ENCODE measurements at places on chromosomes 7 and 10. TPM values are rescaled to one million over a fixed set of nuclear protein-coding genes. Genes with fewer than 3 reads are reported as not detected.

DNA sequence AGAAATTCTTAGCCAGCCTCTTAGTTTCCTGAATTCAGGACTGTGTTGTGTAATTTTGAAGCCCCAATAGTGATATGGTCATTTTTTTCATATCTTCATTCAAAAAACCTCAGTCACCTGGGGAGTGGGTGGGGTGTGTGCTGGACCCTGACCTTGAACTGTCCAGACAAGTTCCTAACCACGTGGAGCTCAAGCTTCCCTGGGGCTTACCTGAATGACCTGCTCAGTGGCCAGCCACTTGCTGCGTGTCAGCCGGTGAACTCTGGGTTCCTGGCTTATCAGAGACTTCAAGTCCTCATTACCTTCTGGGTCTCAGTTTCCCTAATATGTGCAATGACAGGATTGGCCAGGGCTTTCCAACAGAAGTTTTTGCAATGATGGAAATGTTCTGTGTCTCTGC lies 27.1 kb downstream of the MGMT start:
- H3K27ac ChIP-seq, result no peak overlapping the region
- no peak for DNase-seq
- no peaks in the 10 kb centered on the region for H3K36me3 ChIP-seq
- no peak overlapping the region for H3K4me3 ChIP-seq
- no peaks in the 10 kb centered on the region for H3K4me1 ChIP-seq
- H3K27me3 ChIP-seq, result no peaks in the 10 kb centered on the region

- H3K36me3 ChIP-seq, result no peaks in the 10 kb centered on the region
- no peaks in the 10 kb centered on the region for H3K4me1 ChIP-seq
- no peak overlapping the region for H3K27ac ChIP-seq
- no peak for DNase-seq
These were observed 73.9 kb upstream of the GTF2I start for GRCh38 chr7:74583630-74584029.

Gene CPA2
- not detected for total RNA-seq

Gene CREB3L2
- total RNA-seq, result 42.0 TPM

Gene PAX4
- not detected for total RNA-seq

All from prostate gland (tissue), 2 donors.